Ovary (tissue), 10 donors: ENCODE measurements at places on chromosomes 2 and 18. TPM values are rescaled to one million over a fixed set of nuclear protein-coding genes. Genes with fewer than 3 reads are reported as not detected.

DNA sequence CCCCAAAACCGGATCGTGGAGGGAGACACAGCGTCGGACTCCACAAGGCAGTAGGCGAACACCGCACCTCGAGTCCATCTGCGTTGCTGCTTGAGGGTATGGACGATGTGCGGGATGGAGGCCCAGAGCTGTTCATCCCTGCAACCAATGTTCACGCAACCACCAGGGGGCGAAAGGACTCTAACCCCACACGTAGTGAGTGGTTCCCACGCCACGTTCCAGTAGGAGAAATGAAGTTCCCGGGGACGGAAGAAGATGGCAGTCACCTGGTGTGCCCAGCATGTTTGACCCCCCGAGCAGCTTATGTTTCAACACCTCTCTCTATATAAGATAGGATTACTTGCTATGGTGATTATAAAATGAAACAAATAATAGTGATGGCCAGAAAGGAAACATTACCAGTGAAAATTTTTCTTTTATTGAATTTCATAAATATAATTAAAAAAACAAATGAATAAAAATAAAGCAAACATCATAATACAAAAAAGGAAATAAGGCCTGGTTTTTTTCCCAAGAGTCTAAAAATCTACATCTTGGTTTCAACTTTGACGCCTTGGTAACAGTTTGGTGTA, 184.3 kb downstream of the SH3BP4 start:
- no peaks in the 10 kb centered on the region for H3K36me3 ChIP-seq
- H3K4me1 ChIP-seq, result no peaks in the 10 kb centered on the region
- H3K27me3 ChIP-seq, result no peaks in the 10 kb centered on the region
- H3K4me3 ChIP-seq, result no peak overlapping the region
- H3K27ac ChIP-seq, result no peak overlapping the region

GRCh38 chr2:40431600-40431955, 20.3 kb downstream of the SLC8A1 start:
- no peak for DNase-seq
- H3K27me3 ChIP-seq, result no peaks in the 10 kb centered on the region
- H3K4me1 ChIP-seq, result no peaks in the 10 kb centered on the region
- no peak overlapping the region for H3K27ac ChIP-seq
- no peaks in the 10 kb centered on the region for H3K36me3 ChIP-seq

- no peaks in the 10 kb centered on the region for H3K36me3 ChIP-seq
- peaks cover 1% of the 10 kb centered on the region for H3K4me1 ChIP-seq
- H3K4me3 ChIP-seq, result no peak overlapping the region
- no peak overlapping the region for H3K27ac ChIP-seq
- H3K27me3 ChIP-seq, result no peaks in the 10 kb centered on the region
Observed at GRCh38 chr2:204452464-204453023, 92.7 kb upstream of the PARD3B start.

GRCh38 chr2:51859260-51859659, 827.3 kb upstream of the NRXN1 start:
- no peaks in the 10 kb centered on the region for H3K27me3 ChIP-seq
- no peak for DNase-seq
- H3K36me3 ChIP-seq, result no peaks in the 10 kb centered on the region
- H3K4me3 ChIP-seq, result no peak overlapping the region
- no peaks in the 10 kb centered on the region for H3K4me1 ChIP-seq

DNA sequence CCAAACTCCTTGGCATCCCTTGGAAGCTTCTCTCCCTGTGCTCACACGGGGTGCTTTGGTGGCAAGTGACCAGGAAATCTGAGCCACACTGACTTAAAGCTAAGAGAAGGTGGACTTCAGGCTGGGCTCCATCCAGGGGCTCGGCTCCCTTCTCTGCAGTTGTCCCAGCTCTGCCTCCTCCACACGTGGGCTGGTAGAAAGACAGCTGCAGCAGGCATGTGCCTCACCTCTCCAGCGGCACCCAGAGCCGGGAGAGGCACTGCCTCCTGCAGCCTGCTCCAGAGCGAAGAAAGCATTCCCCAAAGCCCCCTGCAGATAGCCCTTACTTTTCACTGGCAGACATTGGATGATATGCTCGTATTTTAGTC, 11.3 kb downstream of the KCNF1 start:
- no peak for DNase-seq
- H3K27me3 ChIP-seq, result no peaks in the 10 kb centered on the region
- H3K4me3 ChIP-seq, result no peak overlapping the region
- H3K36me3 ChIP-seq, result no peaks in the 10 kb centered on the region

- no peaks in the 10 kb centered on the region for H3K36me3 ChIP-seq
- H3K27me3 ChIP-seq, result no peaks in the 10 kb centered on the region
- no peak overlapping the region for H3K27ac ChIP-seq
Observed at GRCh38 chr2:165874445-165875039, 79.0 kb downstream of the TTC21B start.

- no peaks in the 10 kb centered on the region for H3K4me1 ChIP-seq
- no peaks in the 10 kb centered on the region for H3K36me3 ChIP-seq
- H3K27me3 ChIP-seq, result no peaks in the 10 kb centered on the region
- H3K4me3 ChIP-seq, result no peak overlapping the region
Observed at GRCh38 chr2:233756429-233757081, 3.5 kb upstream of the UGT1A1 start.

GRCh38 chr18:48535956-48536355, 2.9 kb upstream of the CTIF start:
- no peaks in the 10 kb centered on the region for H3K36me3 ChIP-seq
- peak overlapping the region; percentile 12 for H3K27ac ChIP-seq
- H3K4me1 ChIP-seq, result peaks cover 12% of the 10 kb centered on the region
- no peak for DNase-seq

GRCh38 chr2:201018636-201019035, 52.8 kb downstream of the HYCC2 start:
- H3K4me1 ChIP-seq, result no peaks in the 10 kb centered on the region
- no peak overlapping the region for H3K4me3 ChIP-seq
- no peaks in the 10 kb centered on the region for H3K27me3 ChIP-seq

GRCh38 chr2:218876562-218877219, 4.0 kb upstream of the WNT10A start:
- H3K36me3 ChIP-seq, result no peaks in the 10 kb centered on the region
- H3K27ac ChIP-seq, result no peak overlapping the region
- no peak for DNase-seq
- no peaks in the 10 kb centered on the region for H3K27me3 ChIP-seq

- DNase-seq, result no peak
- no peaks in the 10 kb centered on the region for H3K27me3 ChIP-seq
- H3K27ac ChIP-seq, result no peak overlapping the region
- no peaks in the 10 kb centered on the region for H3K4me1 ChIP-seq
- no peak overlapping the region for H3K4me3 ChIP-seq
- H3K36me3 ChIP-seq, result no peaks in the 10 kb centered on the region
Observed at GRCh38 chr18:13527730-13528129, 198.6 kb downstream of the FAM210A start.

- H3K36me3 ChIP-seq, result no peaks in the 10 kb centered on the region
- no peak within 1 kb of the TSS for H3K27ac ChIP-seq
- no peak for DNase-seq
- H3K4me1 ChIP-seq, result peaks cover 2% of the 10 kb centered on the region
Observed at GRCh38 chr2:121284463-121285449, at the start of gene TFCP2L1. TFCP2L1 (minus strand) TSS chr2:121285202; CDS start chr2:121285109, 93 bp downstream.

- DNase-seq, result no peak
- no peak overlapping the region for H3K4me3 ChIP-seq
- no peaks in the 10 kb centered on the region for H3K27me3 ChIP-seq
- peak overlapping the region; percentile 41 for H3K27ac ChIP-seq
Observed at GRCh38 chr2:158667586-158667985, 127.5 kb upstream of the DAPL1 start.

- no peaks in the 10 kb centered on the region for H3K36me3 ChIP-seq
- no peak overlapping the region for H3K4me3 ChIP-seq
- H3K4me1 ChIP-seq, result no peaks in the 10 kb centered on the region
- H3K27ac ChIP-seq, result no peak overlapping the region
Observed at GRCh38 chr18:66676699-66677098, 72.8 kb upstream of the CDH19 start.

- no peak for DNase-seq
- no peak overlapping the region for H3K4me3 ChIP-seq
- H3K27me3 ChIP-seq, result no peaks in the 10 kb centered on the region
- no peak overlapping the region for H3K27ac ChIP-seq
- H3K4me1 ChIP-seq, result peaks cover 17% of the 10 kb centered on the region
Observed at GRCh38 chr18:58097121-58097906, 53.3 kb downstream of the NEDD4L start.

- H3K4me3 ChIP-seq, result no peak overlapping the region
- no peak for DNase-seq
- no peak overlapping the region for H3K27ac ChIP-seq
- H3K27me3 ChIP-seq, result no peaks in the 10 kb centered on the region
Observed at GRCh38 chr2:179307616-179308371, 43.2 kb upstream of the SESTD1 start.

SPP2 gene
- not detected for total RNA-seq

GAD1 gene
- 0.36 TPM for total RNA-seq

MBD2 gene
- total RNA-seq, result 21.9 TPM

ABCG5 gene
- total RNA-seq, result not detected

MGAT4A gene
- total RNA-seq, result 14.7 TPM

MOGAT1 gene
- not detected for total RNA-seq

MYO7B gene
- 0.25 TPM for total RNA-seq

GALNT5 gene
- not detected for total RNA-seq

ITM2C gene
- total RNA-seq, result 63.4 TPM

DSG4 gene
- not detected for total RNA-seq

PRSS56 gene
- total RNA-seq, result not detected

ADAM23 gene
- 4.1 TPM for total RNA-seq
